HTR-8/SVneo (cell line): ENCODE measurements at places on chromosomes 12 and 14.

DNA sequence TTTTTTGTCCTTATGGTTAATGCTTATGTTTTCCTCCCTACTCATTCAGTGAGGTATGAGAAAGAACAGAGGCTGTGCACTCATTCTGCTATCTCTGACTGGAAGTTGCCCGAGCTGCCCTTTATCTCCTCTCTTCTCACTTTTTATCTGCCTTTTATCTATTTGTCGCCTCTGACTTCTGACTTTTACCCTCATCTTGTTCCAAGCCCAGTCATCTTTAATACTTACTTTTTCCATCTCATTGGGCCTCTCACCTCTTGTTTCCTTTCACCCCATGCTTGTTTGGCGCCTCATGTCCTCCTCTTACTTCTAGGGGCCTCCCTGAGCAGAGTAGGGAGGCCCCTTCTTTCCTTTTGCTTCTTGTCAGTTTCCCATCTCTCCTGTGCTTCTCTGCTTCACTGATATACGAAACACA is 50.7 kb downstream of the DIP2B start:
- DNase-seq = no peak

- DNase-seq = no peak
Observed at GRCh38 chr12:46065412-46066166, 75.2 kb upstream of the SCAF11 start.

GRCh38 chr12:3019005-3019680 is 58.0 kb upstream of the TSPAN9 start:
- no peak for DNase-seq

- no peak for DNase-seq
Observed at GRCh38 chr14:68654471-68654941, 138.4 kb downstream of the ZFP36L1 start.

- peak; percentile 50 for DNase-seq
Observed at GRCh38 chr12:96136161-96136560, 58.0 kb upstream of the ELK3 start.

GRCh38 chr14:24162093-24162492 is 1.0 kb downstream of the IRF9 start:
- DNase-seq = no peak

- DNase-seq = peak; percentile 26
Observed at GRCh38 chr12:95547522-95548055, 3.7 kb downstream of the USP44 start.
